NCI-H1105 (cell line): ENCODE measurements at places on chromosomes 5 and 9.

DNA sequence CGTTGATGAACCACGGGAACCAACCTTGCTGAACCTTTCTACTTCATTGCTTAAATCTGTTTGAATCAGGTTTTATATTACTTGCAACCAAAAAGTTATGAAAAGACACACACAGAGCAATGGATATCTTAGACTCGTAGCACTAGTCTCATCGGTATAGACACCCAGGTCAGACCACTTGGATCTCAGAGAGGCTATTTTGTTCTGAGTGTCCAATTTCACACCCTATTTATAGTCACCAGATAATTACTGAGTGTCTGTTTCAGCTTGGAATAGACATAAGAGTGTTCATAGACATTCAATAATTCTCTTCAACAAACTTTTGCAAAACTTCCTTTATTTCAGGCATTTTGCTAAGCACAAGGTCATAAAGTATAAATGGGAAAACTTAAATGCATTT, 145.4 kb upstream of the EGFLAM start:
- no peak for DNase-seq

DNA sequence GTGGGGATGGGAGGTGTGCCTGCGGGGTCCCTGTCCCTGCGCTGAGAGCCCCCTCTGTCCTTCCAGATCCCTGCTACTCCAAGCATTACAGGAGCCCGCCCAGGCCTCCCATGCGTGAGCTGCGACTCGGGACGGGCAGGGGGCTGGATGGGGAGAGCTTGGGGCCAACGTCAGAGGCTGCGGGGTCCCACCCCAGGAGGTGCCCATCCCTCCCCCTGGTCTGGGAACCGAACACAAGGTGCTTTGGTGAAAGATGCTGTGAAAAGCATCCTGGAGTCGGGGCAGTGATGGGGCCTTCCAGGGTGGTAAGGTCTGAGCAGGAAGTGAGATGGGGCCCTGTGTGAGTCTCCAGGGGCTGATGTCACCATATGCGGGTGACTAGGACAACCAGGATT, 2.7 kb downstream of the LCN9 start:
- no peak for DNase-seq

DNA sequence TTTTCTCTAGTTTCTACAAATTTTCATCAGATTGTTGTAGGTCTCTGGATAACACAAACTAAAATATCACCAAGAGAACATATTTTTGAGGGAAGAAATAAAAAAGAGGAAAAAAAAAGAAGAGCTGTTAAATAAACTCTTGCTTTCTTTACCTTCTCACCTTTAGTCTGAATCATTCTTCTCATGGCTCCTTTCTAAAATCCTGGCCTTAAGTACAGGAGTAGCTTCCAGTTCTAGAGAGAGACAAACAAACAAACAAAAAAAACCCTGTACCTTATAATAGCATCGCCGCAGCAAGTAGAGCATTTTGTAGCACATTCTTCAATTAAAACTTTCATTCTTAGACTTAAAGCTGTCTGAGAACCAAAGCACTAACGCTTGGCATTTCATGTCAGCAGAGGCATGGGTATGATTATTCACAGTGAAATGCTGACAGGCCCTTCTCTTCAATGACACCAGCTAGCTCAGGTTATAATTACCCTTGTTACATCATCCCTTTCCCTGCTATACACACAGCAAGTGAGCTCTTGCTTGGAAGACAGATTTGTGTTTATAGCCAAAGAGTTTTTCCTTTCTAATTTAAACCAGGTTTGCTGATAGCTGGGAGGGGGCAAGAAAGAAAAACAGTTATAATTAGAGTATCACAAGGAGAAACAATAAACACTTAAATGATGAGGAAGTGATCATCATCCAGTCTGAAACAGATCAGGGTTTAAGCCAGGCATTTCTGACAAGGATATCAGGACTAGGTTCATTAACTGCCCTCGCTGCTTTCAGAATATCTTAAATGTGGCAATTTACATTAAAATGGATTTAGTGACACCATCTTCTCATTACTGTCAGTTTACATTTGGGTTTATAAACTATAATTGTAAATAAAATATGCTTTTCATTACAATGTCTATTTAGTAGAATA, 510.9 kb upstream of the ZNF608 start:
- DNase-seq = no peak

DNA sequence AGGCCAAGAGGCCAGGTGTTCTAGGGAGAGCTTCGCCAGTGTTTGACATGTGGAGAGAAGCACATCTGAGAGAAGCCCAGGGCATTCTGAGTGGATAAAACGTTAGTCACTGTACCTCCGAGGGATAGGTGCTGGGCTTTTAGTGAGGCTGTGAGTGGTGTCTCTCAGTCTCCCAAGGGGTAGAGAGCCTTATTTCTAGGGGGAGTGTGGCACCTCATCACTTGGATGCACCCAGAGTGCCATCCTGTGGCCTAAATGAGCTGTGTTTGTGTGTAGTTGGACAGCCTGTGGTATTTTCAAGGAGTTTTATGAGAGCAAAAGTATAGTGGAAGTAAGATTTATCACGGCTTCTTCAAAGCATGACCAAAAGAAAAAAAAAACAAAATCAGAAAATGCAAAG, 1046.9 kb upstream of the WWC1 start:
- no peak for DNase-seq

DNA sequence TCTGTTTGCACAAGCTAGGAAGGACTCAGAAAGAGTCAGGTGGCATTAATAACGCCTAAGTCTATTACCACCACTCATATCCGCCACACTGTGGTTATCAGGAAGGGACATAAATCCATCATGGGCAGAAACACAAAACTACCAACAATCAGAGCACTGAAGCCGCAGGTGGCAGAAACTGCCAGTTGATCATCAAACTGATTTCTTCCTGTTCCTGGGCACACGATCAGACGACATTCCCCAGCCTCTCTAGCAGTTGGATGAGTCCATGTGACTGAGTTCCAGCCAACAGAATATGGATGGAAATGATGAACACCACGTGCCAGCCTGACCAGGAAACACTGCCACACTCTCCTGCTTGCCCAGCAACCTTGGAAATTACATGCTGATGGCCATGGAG, 181.7 kb downstream of the ELAVL2 start:
- no peak for DNase-seq
